ENCODE measurements at places on chromosomes 2 and 18.

DNA sequence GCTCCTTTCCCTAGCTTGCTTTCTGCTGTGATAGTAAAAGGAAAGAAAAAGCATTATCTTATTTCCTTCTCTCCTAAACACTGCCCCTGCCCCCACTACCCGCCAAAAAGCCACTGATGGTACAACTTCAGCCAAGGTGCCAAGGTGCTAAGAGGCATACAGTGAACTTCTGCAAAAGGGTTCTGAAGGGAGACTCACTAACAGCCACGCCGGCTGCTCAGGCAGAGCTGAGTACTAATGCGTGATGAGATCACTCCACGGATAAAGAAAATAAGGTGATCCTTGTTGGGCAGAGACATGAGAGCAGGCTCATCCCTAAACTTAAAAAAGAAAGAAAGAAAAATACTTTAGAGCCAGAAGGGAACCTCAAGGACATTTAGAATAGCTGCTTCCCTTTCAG, 60.5 kb upstream of the PXDN start:
- no peak for DNase-seq

DNA sequence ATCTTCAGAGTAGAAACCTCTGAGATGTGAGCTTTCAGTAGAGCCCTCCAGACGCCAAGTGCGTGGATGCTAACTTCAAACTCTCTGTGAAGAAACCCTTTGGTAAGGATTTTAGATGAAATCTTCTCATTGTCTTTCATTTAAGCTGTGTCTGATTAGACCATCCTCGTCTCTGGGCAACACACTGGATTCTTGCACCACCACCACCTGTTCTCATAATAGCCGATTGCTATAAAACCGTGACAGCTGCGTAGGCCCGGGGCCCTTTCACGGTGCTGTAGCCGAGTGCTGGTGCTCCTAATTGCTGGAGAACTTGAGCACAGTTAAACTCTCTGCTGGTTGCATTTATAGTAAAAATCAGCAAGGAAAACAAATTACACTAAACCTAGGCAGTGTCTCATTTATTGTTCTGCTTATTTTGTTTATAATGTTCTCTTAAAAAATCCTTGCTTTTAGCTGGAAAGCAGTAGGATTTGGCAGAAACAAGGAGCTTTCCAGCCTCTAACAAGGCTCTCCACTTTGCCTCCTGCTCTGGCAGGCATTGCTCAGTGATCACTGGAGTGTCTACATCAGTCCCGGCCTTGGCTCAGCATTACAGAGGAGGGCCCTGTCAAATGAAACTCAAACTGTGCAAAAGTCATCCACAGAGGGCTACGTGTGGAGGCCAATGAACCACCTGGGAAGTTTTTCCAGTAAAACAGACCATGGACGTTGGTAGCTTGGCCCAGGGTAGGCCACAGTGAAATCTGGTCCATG, 40.9 kb upstream of the MBP start:
- DNase-seq: no peak

DNA sequence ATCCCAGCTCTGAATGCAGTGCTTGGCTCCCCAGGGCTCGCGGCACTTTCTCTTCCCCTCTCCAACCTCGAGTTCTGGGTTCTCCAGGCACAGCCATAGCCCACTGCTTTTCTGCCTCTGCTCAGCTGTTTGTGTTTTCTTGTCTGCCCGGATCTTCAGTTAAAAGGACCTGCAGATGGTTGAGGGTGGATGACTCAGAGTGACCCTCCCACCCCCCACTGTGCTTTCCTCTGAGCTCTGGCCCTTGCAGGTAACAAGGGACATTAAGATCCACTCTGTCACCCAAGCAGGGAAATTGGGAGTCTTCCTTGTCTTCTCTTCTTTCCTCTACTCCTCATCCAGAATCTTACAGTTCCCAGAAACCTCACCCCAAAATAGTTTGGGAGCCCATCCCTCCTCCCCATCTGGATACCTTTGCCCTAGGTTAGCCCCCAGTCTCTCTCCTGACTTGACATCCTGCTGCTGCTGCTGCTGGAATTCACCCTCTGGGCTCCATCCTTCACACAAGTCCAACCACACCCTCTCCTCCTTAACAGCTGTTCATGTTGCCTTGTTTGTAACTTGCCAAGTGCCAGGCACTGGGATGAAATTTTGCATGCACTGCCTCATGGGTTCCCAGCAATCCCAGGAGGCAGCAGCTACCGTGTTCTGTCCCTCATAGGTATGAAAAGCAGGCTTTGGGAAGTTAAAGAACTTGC, 157.9 kb upstream of the TTC39C start:
- DNase-seq: peak; percentile 32

DNA sequence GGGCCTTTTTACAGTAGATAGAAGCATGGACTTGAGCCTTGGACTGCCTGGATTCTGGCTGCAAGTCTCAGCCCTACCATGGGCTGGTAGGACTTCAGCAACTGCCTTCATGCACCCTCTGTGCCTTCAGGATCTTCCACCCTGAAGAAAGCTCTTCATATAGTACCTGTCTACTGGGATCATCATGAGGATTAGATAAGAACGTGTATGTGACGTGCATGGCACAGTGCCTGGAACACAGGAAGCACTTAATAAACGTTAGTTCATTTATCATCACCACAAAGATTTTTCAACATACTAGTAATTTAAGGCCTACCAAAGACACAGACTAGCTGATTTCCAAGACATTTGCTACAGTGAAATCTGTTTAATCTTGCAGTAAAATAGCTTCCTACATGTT, 53.2 kb upstream of the ITM2C start:
- no peak for DNase-seq

- no peak for DNase-seq
Observed at GRCh38 chr2:152490686-152491455, 155.9 kb downstream of the FMNL2 start.

- no peak for DNase-seq
Observed at GRCh38 chr2:232137356-232138147, 176.0 kb downstream of the DIS3L2 start.

Data from astrocyte of the hippocampus (primary cell).